Cerebellum (tissue), 4 donors: ENCODE measurements at places on chromosomes 2 and 18.

DNA sequence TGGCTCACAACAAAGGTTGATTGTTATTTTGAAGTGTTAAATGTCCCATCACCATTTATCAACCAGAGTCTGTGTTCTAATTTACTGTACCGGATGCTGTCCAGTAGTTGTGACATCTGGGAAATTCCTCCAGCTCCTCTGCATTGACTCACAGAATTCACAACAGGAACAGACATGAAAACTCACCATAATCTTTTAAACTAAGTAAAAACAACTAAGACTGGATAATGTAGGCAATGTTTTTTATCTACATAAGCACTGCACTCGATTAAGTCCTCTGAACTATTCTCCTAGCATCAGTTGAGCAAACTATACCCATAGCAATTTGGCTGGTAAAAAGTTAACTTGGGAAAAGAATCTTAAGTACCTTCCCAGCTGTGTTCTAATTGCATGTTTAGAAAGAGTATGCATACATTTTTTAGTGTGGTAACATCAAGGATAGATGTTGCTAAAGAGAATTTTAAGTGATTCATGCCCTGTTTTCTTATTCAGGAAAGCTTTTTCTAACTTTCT lies 42.9 kb upstream of the MYO1B start:
- no peak for DNase-seq

DNA sequence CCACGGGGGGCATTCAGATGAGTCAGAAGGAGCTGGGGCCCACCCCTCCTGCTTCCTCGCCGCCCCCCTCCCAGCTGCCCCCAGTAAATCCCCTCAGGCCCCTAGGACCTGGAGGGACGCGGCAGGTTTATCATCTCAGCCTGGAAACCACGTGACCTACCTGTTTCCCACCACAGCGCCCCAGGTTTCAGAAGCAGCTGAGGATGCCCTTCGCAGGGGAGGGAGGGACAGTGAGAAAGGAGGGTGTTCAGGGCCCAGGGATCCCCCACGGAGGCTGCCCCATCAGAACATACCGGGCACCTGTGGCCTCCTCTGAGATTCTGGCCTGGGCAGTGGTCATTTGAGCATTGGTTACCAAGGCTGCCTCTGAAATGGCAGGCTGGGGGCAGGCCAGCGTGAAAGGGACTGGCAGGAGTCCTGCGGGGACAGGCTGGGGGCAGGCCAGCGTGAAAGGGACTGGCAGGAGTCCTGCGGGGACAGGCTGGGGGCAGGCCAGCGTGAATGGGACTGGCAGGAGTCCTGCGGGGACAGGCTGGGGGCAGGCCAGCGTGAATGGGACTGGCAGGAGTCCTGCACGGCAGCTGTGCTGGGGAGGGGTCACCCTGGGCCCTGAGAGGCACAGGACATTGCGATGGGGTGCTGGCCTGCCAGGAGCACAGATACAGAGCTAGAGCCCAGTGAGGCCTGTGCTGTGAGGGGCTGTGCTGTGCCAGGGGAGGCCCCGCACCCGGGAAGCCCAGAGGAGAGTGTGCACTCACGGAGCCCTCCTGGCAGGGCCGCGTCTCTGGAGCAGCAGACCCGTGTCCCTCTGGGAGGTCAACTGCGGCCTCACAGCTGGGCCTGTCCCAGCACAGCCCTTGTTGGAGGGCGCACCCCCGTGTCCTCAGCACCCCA lies 1.6 kb downstream of the NEU4 start:
- DNase-seq: no peak

DNA sequence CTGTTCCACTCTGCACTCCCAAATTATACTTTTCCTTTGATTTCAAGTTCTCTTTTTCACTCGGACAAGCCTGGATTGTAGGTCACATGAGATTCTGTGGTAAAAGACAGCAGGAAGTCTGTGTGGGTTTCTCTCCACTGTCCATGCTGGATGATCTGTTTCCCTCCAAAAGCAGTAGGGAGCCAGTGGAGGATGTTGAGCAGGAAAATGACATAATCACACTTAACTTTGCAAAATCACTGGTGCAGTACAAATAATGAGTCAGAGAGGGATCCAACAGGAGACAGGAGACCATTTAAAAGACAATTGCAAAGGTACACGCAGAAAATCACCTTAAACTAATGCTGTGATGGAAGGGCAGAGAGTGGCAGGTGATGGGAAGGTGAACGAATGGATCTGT lies 301.3 kb downstream of the ZNF407 start:
- no peak for DNase-seq

GRCh38 chr2:38866773-38867443 lies 8.8 kb downstream of the DHX57 start:
- no peak for DNase-seq

DNA sequence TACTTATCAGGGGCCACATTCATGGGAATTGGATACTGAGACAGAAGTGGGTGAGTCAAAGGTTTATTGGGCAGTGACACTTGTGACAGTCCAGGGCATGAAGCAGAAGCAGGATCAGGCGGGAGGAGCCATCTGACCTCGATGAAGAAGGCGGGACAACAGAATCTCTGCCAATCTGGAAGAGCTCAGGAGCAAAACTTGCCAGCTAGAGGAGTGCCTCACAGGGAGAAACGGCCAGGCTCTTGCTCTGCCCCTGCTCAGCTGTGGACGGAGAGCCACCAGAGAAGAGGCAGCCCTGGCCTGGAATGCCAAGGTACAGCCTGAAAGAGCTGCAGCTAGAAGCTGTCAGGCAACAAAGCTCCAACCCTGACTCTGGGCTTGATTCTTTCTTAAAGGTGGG lies 16.9 kb downstream of the DAW1 start:
- no peak for DNase-seq

DNA sequence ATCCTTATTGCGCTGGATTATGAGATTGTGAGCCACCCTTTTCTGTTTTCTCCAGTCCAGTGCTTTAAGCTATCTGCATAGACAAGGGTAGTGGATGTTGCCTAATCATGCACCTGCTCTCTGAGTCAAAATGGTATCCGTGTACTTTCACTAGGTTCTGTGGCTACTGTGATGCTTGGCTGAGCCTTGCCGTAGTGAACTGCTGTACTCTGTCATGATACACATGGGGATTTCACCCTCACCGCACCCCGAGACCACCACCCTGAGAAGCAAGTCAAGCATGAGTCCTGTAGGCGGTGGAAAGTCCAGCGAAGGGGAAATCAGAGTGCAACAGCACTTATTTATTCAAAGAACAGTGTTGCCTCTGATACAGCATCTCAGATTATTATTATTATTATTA lies 55.0 kb downstream of the ARHGAP25 start:
- DNase-seq: no peak

- no peak for DNase-seq
Measured at GRCh38 chr2:49021271-49021670, 133.0 kb downstream of the FSHR start.

- no peak for DNase-seq
Measured at GRCh38 chr18:2511451-2511850, 59.9 kb downstream of the METTL4 start.

GRCh38 chr2:9710311-9710710 lies 79.5 kb upstream of the YWHAQ start:
- no peak for DNase-seq

DNA sequence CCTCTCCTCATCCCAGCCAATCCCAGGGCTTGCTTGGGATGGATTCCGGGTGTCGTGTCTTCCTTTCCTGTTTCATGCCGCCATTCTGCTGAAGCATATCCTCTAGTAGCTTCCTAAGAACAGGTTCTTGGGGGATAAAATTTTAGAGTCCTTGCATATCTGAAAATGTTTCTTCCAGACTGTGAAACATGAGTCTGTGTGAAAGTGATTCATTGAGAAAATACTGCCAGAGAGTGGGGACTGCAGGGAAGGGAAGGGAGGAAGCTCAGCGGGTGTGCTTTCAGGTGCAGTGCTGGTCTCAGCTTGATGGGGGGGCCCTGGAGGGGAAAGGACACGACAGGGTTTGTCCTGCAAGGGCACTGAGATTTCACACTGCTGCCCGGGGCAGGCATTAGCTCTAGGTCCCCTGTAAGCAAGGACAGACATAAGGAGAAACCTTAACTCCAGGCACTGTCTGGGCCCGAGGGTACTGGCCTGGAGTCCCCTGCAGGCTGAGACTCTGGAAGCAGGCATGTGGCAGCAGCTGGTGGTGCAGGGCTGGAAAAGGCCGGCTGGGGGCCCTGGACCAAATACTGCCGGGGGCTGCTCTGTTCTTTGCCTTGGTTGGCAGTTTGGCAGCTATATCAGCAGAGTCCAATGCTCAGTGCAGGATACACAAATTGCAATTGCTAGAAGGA lies 97.6 kb upstream of the HS6ST1 start:
- DNase-seq: no peak

DNA sequence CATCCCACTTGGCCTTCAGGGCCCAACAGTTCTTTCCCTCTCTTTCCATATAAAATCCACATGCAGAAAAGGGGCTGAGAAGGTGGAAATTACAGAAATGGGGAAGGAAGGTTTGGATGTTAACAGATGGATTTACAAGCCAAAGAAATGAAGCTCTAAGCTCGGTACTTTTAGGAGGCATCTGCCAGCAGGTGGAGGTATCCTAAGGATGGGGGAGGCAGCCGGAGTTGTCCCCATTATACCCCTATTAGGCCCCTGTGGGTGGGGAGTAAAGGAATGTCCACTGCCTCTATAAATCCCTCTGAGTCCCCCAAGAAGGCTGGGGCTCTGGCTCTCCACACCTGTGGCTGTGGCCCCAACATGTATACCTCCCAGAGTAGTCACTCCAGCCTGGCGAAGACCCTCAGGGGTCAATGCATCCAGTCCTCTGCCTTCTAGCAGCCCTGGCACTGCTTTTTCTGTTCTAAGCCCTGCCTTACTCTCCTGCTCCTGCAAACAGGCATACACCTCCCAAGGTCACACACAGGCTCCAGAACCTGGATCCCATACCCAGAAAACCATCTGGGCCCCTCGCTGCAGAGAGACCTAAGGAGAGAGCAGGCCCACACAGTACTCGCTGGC lies 1.2 kb downstream of the FBXO41 start:
- DNase-seq: no peak

DNA sequence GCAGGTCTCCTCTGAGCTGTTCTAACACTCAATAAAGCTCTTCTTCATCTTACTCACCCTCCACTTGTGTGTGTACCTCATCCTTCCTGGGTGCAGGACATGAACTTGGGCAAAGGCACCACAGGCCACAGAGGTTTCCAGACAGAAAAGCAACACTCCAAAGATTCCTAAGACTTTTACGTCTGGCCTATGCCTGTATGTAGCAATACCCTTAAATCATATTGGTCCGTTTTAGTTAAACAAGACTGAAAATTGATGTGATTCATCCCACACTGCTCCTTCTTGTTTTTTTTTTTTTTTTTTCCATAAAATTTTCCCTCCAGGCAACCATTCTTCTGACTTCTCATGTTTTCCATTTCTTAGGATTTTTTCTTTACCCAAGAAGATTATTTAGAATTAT lies 404.3 kb downstream of the PID1 start:
- DNase-seq: no peak

- no peak for DNase-seq
Measured at GRCh38 chr18:58669731-58670378, 1.4 kb upstream of the MALT1 start.

- DNase-seq: no peak
Measured at GRCh38 chr2:103383541-103383940, 621.7 kb downstream of the TMEM182 start.

DNA sequence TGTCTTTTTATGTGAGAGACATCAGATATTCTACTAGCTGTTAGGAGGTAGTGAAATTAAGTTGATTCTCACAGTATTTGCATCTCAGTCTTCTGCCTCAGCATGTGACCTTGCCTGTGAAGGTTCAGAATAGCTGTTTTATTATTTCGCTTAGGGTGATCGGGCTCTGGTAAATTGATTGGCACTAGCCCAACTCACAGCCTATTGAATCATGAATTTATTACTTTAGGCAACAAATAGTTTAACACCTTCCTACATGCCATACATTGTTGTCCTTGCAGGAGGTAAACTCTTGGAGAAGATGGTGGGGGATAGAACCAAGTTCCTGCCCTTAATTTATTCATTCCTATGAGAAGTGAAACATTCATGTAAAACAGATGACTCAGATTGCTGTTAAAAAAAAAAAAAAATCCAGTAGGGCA lies 101.9 kb downstream of the GPD2 start:
- no peak for DNase-seq

DNA sequence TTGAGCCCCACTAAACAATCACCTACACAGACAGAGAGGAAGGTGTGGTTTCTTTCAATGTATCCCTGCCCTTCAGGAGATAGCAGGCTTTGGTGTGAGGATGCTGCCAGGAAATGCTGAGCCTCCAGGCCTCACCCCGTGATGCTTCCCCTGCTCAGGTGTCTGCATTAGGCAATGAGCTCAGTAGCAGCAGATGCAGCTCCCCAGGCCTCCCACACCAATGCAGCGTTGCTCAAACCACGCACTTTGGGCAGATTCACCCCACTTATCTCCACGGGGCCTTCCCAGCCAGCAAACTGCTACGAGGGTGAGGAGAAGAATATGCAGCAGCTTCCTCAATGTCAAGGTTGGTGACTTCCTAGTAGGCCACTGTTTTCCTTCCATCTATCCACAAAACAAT lies 229.3 kb upstream of the PXDN start:
- peak; percentile 67 for DNase-seq

DNA sequence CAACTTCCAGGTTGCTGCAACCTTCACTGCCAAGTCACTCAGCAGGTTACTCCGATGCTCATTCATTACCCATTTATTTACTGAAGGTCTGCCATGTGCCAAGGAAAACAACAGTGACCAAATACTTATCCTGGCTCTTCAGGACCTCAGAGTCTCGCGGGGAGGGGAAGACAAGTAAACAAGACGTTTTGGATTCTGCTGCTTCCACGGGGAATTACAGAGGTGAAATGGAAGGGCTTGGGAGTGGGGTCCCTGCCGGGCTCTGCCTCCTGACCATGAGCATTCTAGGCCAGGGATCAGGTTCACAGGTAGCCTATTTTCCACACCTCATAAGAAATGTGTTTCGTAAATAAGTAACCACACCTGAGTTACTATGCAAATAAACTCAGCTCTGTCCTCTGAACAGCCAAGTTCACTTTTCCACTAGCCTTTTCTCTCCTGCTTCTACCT lies 68.1 kb downstream of the CLHC1 start:
- no peak for DNase-seq

DNA sequence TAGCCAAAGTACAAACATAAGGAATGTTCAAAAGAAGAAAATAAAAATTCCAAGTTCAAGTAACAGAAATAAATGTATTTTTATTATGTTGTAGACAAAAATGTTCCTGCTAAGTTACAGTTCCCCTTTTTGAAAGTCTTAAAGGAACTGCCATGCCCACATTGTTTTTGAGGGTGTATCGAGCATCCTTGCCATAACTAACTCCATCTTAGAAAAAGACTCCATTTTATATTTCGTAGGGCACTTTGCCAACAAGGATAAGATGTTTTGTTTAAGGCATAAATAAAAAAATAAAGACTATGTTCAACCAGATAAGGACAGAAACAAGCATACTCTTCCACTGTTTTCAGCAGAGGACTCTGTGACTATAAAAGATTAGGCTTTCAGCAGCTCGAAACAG lies 67.3 kb downstream of the TMEM237 start:
- no peak for DNase-seq

DNA sequence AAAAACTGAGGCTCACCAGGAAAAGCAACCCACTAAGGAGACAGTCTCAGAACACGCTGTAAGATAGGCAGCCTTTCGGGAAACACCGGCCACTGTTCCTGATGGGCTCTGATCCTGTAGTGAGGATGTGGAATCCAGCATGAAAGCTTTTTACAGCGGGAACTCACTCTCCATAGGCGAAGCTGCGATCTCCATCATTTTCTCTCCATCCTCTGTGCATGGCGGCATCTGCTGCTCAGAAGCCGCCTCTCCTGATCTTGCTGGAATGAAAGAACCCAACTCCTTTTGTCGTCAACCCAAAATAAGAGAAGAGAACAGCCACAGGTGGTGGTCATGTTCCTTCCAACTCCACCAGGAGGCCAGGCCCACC lies 49.9 kb downstream of the TMEM18 start:
- no peak for DNase-seq
